ENCODE measurements at places on chromosomes 12 and 14.

GRCh38 chr14:77868552-77869285 lies 68.8 kb downstream of the ADCK1 start:
- DNase-seq = no peak

- no peak for DNase-seq
Measured at GRCh38 chr12:96422192-96422591, 22.0 kb upstream of the CDK17 start.

- DNase-seq = peak; percentile 12
Measured at GRCh38 chr14:102554821-102555819, 37.3 kb upstream of the RCOR1 start.

- DNase-seq = no peak
Measured at GRCh38 chr12:18629916-18630315, 107.9 kb downstream of the PLCZ1 start.

DNA sequence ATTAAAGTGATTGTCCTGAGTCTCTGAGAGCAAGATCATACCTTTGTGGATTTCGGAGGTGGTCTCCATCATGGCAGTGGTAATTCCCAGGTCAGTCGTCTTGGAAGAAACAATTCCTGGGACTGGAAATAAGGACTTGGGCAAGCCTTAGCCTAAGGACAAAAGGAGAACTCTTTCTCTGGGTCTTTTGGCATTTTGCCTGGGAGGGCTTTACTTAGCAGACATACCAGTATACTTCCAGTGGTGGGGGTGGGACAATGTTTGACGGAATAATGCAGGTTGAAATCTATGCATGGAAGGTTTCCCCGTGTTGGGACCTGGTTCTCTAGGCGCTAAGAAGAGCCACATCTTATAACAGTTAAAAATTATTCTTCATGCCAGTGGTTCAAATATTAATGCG lies 70.4 kb upstream of the USP44 start:
- no peak for DNase-seq

DNA sequence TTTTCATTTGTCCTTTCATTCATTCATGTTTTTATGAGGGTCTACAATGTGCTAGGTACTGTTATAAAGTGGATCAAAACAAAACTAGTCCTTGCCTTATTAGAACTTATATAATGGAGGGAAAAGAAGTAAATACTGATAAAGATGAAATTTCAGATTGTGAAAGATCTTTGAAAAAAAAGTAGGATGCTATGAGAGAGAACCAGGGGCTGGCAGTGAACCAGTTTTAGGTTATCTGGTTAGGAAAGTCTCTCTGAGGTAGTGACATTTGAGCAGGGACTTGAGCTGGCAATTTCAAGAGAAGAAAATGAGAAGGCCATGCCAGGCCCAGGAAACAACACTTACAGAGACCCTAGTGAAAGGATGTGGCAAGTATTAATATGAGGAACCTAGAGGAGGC lies 57.3 kb upstream of the E2F7 start:
- no peak for DNase-seq

- no peak for DNase-seq
Measured at GRCh38 chr12:27002141-27002540, 12.0 kb downstream of the TM7SF3 start.

DNA sequence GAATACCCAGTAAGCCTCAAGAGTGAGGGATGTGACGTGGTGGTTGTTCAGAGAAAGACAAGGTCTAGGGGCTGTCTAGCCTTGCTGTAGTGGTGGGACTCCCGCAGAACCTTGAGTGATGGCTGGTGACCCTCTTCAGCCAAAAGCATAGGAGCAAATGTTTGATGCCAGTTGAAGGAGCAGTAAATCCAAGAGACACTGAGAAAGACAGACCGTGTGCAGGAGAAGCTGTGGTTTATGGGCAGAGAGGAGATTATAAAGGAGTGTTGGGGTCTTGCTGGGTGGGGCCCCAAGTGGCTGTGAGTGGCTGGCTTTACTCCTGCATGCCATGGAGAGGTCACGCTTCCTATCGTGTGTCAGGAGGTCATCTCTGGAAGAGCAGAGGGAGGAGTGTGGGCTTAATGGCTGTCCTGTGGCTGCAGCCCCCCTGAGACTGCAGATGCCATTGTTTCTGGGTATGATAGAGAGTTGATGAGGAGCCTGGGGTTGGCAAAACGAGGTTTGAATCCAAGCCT lies 152.0 kb upstream of the CCND2 start:
- DNase-seq = no peak

- no peak for DNase-seq
Measured at GRCh38 chr14:100288382-100289185, 17.7 kb downstream of the SLC25A29 start.

DNA sequence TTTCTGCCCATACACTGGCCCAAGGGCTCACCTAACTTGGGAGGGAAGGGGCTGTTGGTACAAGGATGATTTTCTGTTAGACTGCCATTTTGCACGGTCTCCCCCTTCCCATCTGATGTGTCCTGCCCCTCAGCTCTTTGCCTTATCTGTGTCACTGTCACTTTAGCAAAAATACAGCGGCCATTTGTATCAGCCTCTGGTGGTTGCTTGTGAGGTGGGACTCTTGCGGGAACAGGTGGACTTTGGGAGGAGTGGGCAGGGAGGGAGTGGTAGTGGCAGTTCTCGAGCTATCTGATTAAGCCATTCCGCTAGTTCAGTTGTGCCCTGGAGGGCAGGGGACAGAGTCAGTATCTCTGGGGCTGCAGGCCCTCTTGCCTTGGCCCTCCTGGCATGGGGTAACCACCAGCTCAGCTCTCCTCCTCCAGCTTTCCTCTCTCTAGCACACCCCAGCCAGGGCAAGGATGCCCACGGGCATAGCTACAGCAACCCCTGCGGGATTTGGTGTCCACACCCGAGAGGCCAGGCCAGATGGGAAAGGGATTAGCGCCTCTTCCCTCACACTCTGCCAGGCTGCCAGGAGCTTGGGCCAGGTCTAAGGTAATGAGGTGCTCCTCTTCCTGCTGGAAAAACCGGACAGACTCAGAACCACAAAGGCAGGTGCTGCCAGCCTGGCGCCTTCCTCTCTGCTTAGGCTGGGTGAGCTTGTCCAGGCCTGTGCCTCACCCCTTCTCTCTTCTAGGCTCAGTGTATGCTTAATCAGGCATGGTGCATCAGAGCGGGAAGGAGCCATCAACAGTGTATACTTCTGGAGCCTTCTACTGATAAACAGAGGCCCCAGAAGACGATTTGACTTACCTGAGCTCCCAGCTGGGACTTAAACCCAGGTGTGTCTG lies 8.7 kb downstream of the SLC48A1 start:
- no peak for DNase-seq
